ENCODE measurements at places on chromosomes 1 and 21. TPM values are rescaled to one million over a fixed set of nuclear protein-coding genes. Genes with fewer than 3 reads are reported as not detected.

GRCh38 chr1:207893737-207894582 lies 17.0 kb downstream of the CD34 start:
- DNase-seq: no peak

DNA sequence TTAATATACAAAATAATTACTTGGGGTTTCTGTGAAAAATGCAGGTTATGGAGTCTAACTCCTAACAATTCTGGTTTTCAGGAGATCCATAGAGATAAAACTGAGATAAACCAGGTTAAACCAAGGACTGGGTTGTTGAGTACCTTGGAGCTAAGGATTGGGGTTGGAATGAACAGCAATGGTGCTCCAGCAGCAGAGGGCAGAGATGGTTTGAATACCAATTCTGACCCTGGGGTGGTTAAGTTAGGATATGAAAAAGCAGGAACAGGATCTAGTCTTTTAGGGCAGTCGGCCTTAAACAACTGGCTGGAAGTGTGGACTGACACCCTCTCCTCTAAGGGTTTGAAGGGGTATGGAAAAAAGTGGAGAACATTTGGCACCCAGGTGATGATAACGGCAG lies 53.0 kb downstream of the UROD start:
- DNase-seq: no peak

DNA sequence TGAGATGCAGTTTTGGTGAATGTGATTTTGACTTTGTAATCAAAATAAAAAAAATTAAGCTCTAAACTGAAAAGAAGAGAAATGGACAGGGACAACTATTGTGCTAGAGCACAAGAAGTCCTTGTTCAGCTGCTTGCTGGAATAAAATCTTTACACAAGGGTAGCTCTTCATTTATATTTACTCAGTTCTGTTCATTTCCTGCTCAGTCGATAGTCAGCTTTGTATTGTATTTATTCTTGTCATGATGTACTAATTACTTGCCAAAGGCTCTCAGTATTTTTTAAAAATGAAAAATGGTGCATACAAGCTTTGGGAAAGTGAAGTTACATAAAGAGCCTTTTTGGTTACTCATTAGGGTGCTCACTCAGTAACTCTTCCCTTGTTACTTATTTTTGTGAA lies 17.8 kb downstream of the F5 start:
- no peak for DNase-seq

GRCh38 chr1:222861062-222861461 lies 46.2 kb downstream of the DISP1 start:
- DNase-seq: no peak

DNA sequence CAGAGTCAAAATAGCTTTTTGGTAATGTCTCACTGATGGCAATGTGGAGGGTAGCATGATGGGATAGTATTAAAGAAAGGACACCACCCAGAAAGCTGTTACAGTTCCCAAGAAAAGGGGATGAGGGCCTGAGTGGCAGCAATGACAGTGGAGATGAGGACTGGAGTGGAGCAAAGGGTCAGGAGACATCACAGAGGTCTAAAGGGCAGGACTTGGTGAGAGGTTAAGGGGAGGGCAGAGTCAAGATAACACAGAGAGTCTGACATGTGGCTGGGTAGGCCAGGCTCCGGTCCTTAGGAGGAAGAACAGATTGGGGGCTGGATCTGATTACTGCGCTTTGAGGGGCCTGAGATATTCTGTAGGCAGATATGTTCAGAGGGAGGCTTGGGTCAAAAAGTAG lies 19.3 kb downstream of the ELF3 start:
- DNase-seq: no peak

Gene PLA2G2D
- not detected for total RNA-seq

Data from endothelial cell (in vitro differentiated cells).